ENCODE measurements at places on chromosomes 3 and 15. TPM values are rescaled to one million over a fixed set of nuclear protein-coding genes. Genes with fewer than 3 reads are reported as not detected.

DNA sequence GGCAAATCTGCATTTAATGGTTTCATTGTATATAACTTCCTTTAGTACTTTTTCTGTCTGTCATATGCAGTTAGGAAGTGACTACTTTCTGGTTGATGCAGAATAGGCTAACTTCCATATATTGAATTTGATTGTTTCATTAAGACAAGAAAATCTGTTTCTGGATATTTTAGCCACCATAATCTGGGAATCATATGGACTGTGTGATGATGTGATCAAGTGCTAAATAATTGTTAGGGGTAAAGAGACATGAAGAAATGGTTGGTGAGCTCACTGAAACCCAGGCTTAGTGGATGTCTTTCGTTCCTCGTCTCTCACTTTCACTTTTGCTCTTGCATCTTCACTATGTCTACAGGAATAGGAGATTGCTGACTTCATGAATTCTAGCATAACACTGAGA, 3.5 kb upstream of the MNS1 start:
- no peak for DNase-seq

DNA sequence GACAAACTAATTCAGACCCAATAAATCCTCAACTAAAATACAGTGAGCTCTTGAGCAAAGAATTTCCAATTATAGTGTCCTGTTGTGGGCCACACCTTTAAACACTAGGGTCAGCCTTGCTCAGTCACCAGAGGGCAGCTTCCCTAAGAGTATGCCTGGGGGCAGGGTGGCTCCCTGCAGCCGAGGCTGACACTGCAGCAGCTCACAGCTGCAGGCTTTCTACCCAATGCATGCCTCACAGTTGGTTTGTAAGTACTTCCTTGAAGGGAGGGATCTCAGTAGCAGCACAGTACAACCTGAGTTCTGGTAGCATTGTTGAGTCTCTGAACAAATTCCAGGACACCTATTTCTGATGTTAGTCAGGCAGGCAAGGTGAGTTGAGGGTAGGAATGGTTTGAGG, 335.6 kb downstream of the TUSC7 start:
- DNase-seq = peak; percentile 87

DNA sequence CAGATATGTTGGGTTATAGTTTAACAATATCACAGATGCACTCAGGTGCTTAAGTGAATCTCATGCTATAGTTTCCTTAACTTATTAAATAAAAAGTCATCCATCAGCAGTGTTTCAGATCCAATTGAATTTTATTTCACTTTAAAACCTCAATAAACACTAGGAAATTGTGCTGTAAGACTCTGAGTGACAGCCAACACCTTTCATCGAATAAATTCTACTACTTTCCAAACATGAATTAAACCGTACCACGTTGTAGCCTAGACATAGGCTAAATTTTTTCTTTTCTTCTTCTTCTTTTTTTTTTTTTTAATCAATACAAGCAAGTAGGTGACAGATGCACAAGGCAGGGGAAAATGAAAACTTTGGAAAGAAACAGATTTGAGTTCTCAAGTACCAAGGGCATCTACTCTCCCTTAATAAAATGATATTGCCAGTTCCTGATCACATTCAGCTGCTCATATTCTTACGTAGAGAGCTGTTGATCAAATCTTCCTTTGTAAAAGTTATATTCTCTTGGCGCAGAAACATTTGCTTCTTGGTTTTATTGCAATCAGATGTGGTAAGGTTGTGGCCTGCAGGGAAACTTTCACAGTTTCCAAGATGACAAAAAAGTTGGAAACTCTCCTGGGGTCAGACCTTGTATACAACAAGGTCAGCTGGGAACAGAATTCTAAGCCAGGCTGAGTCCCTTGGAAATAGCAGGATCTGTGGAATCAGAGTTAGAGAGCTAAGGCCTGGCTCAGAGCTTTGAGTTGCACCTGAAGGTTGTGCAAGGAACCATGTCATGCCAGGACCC, 147.7 kb downstream of the CD47 start:
- no peak for DNase-seq

DNA sequence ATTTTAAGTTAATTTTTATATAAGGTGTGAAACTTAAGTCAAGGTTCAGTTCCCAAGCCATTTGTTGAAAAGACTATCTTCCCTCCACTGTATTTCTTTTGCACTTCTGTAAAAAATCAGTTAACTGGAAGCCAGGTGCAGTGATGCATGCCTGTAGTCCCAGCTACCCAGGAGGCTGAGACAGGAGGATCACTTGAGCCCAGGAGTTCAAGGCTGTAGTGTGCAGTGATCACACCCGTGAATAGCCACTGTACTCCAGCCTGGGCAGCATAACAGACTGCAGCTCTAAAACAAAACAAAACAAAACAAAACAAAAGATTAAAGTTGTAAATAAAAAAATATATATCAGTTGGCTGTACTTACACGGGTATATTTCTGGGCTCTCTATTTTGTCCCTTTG, 33.1 kb upstream of the SEC22A start:
- no peak for DNase-seq

- no peak for DNase-seq
These were observed 28.2 kb upstream of the RSL24D1 start for GRCh38 chr15:55224892-55225291.

DNA sequence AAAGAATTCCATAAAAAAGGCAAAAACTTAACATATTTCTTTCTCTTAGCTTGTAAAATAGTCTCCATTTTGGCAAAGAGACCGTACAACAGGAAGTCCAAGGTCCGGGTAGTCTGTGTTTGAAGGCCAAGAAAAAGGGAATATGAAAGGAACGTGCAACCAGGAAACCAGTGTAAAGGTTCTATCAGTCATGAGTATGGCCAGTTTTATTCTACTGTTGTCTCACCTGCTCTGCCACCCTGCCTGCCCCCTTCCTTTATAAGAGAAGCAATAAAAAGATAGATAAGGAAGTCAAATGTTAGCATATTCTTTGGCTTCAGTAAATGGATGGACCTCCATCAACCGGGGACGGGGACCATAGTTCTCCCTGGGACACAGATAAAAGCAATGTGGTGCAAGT, 370.6 kb upstream of the ROBO2 start:
- no peak for DNase-seq

DNA sequence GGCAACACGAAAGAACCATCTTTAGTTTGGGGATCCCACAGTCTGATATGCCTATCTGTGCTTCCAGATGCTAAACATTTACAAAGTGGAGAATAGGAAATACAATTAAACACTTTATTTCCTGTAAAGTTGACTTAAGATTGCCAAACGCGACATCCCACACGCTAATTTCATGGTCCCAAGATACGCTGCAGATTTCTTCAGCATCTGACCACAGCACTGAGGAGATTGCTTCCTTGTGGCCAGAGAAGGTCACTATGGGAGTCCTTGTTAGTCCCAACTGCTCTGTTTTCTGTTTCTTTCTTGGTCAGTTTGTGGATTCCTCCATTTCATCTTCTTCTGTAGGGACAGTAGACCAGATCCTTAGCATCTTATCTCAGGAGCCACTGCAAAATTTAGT, 43.3 kb downstream of the ASB7 start:
- DNase-seq = no peak

- DNase-seq = no peak
These were observed 49.0 kb upstream of the GCNT3 start for GRCh38 chr15:59562448-59563186.

- DNase-seq = no peak
These were observed 26.7 kb downstream of the PIK3CA start for GRCh38 chr3:179174898-179175297.

DNA sequence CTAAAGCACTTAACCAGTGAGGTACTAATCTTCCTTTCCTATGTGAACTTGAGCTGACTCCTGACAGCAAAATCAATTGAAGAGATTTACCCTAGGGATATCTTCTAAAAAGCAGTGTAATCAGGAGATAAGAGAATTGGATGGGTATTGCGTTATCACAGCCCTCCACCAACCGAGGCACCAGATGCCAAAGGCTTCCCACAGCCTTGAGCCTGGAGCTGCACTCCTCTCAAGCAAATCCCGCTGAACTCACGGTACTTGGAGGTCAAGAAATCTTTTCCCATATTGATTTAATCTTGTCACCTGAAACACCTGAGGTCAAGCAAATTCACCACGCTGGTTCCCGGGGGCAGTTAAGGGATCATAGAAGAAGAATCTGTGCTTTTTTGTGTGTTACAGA, 346.8 kb downstream of the TBL1XR1 start:
- DNase-seq = no peak

DNA sequence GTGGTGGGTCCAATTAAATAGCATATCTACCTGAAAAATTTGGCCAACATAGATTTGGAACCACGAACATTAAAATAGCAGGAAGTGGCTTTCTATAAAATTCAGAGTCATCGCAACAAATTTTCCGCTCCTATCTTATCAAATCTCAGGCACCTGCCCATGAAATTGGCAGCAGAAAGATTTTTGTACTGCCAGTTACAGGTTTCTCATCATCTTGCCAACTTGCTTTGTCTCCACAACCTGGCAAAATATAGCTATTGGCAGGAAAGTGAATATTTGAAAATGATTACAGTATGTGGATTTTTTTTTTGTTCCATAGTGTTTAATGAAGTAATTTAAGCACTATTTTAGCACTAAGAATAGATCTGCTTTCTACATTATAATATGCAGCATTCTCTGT, 161.6 kb upstream of the LRRC3B start:
- DNase-seq = no peak

Gene CFAP100
- 0.44 TPM for total RNA-seq

Gene SLC7A14
- total RNA-seq = 0.42 TPM

Gene LINGO1
- total RNA-seq = 42.6 TPM

Gene SYNPR
- 0.64 TPM for total RNA-seq
